Activated CD4-positive, alpha-beta T cell treated with anti-CD3 and anti-CD28 coated beads for 1 hour (primary cell): ENCODE measurements at places on chromosomes 6 and 20.
A peak's percentile ranks its signal among the peaks of the same experiment; 100 is the strongest.

- no peak for DNase-seq
These were observed 77.7 kb upstream of the SLC22A23 start for GRCh38 chr6:3534599-3534998.

GRCh38 chr6:119313937-119314884, 35.4 kb downstream of the MAN1A1 start:
- DNase-seq, result no peak

GRCh38 chr20:13898012-13898612, 92.3 kb downstream of the SEL1L2 start:
- DNase-seq, result no peak

DNA sequence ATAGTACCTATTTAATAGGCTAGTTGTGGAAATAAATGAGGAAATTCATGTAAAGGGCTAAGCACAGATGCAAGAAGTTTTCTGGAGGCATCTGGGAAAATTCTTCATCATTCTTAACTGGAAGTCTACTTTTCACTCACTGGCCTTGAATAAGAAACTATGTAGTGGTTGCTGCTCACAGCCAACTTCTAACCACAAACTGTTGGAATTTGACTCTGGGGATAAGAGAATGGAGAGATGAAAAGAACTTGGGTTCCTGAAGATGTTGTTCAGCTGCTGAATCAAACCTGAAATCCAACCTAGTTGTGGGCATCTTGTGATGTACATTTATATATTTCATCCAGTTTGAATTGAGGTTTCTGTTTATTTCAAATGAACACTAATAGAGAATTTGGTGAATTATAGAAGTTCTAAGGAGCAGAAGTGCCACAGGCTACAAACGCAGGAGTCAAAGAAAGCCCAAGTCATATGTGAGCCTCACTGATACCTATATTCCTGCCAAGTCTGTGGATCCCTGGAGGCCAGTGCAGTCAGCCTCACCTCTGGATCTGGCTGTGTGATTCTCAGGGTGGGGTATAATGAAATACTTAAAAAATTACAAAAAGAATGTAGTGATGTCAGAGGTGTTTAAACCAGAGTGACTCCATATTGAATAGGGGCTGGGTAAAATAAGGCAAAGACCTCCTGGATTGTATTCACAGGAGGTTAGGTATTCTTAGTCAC, 18.7 kb upstream of the MEI4 start:
- DNase-seq, result no peak

GRCh38 chr6:109121411-109121810, 26.1 kb downstream of the CEP57L1 start:
- no peak for DNase-seq

DNA sequence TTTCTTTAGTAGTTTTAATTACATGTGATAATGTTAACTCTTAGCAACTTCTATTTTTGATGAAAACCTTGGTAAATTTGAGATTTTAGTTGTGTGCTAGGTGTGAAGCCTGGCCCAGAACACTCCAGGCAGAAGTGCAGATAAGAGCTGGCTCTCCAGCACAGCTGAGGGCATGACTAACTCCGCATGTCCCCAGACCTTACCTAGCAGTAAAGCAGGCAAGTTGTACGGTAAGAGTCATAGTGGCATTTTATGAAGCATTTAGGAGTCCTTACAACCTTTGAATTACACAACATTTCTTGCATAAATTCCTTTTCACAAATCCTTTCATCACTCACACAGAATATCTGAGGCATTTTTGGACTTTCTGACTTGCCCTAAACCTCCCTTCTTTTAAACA, 67.2 kb downstream of the OPRM1 start:
- DNase-seq, result no peak

DNA sequence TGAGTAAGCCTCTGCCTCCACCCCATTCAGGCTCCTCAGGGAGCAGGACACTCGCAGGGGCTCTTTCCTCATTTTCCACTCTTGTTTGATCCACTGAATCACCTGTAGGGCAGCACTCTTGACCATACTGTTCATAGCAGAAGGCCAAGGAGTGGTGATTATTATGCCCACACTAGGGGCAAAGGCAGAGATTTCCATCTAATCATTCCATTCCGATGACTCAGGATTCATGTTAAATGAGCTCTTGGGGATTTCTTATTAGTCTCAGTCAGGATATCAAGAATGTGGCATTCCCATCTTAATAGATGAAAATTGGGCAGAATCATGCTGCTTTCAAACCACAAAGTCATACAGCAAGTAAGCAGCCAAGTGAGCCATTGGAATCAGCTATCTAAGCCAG, 101.9 kb upstream of the MOCS1 start:
- DNase-seq, result no peak

GRCh38 chr6:145848541-145848940, 33.9 kb upstream of the FBXO30 start:
- no peak for DNase-seq

GRCh38 chr6:5553767-5554166, 292.5 kb downstream of the FARS2 start:
- DNase-seq, result no peak

- no peak for DNase-seq
These were observed 134.1 kb upstream of the PREP start for GRCh38 chr6:105536961-105537360.

DNA sequence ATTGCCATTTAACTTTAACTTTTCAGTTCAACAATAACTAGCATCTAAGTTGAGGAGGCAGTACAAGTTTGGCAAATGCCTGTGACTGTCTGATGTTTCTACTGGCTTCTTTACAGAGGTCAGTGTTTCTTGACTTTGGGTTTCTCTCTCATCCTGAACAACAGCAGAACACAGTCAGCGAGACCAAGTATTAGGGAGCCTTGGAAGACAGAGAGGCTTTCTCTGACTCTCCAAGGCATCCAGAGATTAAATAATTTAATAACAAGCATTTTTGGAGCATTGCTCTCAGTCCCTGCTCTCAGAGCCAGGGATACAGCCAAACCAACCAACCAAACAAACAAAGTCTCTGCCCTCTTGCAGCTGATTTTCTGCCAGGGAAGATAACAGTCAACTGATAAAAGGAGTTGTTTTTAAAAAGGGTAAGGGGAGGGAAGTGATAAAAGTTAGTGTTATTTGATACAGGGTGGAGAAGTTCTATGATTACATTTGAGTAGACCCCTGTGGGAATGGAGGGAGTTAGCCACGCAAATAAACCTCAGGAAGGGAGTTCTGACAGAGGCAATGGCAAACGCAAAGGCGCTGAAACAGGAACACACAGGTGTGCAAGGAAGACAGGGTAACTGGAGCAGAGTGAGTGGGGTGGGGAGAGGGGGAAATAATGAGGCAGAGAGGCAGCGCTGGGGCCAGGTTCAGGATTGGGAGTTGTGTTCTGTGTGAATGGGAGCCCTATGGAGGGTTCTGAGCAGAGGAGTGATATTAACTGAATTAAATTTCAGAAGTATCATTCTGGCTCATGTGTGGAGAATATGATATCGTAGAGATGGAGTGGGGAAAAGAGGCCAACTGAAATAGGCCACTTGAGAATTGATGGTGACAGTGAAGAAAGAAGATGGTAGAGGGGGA, 55.2 kb downstream of the SEL1L2 start:
- DNase-seq, result no peak

- no peak for DNase-seq
These were observed 219.8 kb downstream of the TFAP2A start for GRCh38 chr6:10194816-10195672.

- no peak for DNase-seq
These were observed 140.3 kb downstream of the BCAS1 start for GRCh38 chr20:53929974-53930650.

DNA sequence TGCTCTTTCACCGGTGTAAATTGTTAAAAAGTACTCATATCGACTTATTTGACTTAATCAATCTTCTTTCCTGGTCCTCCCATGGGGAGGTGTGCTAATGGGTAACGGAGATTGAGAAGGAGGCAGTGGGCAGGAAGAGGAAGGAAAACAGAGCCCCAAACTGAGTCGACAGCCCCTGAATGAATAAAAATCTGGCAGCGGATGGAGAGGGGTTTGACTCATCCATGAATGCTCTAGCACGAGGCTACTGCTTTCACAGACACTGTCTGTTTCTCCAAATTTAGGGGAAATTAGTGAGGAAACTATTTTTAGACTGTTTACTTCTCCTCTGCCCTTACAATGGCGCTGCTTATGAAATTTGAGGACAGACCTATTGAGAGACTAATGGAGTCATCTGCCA, 142.2 kb upstream of the ATXN1 start:
- DNase-seq, result no peak

DNA sequence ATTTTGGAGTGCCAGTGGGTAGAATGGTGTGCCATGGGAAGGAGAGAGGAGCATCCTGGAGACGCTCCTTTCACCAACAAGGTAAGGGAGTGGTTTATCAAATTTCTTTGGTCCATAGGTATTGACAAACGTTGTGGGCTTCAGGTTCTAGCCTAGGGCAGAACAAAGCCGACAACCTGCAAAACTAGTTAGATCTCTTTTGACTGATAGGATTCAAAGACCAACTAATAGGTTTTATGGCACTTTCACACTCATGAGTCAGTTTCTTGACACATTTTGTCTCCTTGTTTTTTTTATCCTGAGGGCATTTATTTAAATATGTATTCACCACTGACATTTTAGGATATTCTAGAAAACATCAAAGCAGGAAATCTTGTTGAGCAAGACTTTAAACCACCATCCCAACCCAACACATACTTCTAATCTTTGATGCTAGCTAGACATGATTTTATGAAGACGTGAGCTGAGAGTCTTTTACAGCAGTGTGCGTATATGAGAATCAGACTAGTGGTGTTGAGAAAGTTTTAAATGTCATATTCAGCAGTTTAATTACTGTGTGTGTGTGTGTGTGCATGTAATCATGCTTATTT, 370.4 kb upstream of the HSF2 start:
- DNase-seq, result no peak

GRCh38 chr6:70551566-70551965, 15.2 kb upstream of the SDHAF4 start:
- no peak for DNase-seq

DNA sequence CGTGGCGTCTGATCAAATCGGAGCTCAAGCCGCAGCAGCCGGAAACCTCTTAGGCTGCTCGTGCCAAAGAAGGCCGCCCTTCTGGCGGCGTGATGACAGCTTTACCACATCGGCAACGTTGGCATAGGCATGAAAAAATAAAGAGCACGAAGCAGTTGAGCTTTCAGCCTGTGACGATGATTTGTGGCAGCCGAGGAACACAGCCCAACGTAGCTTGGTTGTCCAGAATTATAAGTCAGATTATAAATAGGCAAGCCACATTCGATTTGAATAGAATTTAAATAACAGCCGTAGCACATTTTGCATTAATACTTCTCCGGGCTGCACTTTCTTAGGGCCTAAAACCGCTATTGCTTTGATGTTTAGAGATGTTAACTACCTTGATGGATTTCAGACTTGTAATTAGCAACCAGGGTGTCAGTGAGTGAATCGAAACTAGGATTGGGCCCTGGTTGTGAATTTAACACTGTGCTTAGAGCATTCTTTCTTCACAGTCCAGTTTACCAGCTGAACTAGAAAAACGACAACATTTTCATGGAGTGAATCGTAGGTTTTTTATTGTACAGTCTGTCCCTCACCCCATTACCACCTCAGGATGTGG, 864 bp upstream of the BCLAF1 start:
- DNase-seq, result peak; percentile 73

GRCh38 chr20:34403063-34403827, 40.2 kb downstream of the ITCH start:
- no peak for DNase-seq

- no peak for DNase-seq
These were observed 637 bp downstream of the UBR2 start for GRCh38 chr6:42564506-42564825.

GRCh38 chr6:31400467-31401289, 2.7 kb upstream of the MICA start:
- DNase-seq, result peak; percentile 70

DNA sequence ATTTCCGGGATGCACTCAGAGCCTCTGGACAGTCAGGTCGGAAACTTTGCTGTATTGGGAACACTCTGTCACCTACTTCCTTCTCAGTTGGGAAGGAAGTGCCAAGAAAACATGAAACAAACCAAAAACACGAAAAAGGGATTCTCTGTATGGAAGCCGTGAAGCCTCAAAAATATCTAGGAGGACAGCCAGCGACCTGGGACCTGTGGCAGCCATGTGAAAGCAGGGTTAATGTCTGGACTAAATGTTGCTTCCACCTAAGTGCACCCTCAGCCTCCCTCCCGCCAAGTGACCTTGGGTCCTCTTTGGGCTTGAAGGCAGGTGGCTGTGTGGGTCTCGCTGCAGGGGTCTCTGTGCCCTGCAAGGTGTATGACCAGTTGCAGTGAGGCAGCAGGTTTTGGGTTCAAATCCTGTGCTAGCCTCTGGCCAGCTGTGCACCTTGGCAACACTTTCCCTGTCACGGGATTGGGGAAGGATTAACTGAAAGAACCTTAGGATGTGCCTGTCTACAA, 851 bp downstream of the MAVS start:
- no peak for DNase-seq

DNA sequence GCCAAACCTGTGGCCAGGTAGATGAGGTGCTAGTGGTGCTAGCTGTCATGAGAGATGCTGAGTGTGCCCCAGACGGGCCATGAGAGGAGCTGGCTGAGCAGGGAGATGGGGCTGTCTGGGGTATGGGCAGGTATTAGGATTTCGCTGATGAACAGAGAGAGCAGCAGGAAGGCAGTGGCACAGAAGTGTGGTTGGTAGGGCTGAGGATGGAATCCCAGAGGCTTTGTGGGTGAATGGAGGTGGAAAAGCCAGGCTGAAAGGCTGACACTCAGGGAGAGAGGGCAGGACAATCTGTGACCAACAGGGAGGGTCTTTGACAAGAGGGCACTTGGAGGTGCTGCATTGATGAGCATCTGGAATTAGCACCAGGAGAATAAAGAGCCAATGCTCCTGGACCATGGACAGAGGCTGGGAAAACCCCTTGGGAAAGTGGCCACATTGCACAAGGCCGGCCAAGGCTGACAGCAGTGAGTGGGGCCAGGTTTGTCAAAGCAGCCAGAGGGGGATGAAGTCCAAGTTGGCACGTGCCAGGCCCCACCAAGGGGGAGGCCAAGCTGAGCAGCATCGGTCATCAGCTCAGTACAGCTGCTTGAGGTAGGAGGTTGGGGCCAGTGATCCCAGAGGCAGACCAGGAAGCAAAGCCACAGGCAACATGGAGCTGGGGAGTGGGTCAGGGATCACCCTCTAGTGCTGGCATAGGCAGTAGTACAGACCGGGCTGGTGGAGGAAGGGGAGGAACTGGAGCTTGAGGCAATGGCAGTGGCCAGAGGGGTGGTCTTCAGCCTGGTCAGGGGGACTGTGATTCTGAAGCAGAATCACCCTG, 19.7 kb upstream of the SGK2 start:
- no peak for DNase-seq

GRCh38 chr20:35039146-35039545, 53.5 kb downstream of the TRPC4AP start:
- no peak for DNase-seq

GRCh38 chr6:31037682-31038081, 27.4 kb downstream of the MUC22 start:
- DNase-seq, result no peak

DNA sequence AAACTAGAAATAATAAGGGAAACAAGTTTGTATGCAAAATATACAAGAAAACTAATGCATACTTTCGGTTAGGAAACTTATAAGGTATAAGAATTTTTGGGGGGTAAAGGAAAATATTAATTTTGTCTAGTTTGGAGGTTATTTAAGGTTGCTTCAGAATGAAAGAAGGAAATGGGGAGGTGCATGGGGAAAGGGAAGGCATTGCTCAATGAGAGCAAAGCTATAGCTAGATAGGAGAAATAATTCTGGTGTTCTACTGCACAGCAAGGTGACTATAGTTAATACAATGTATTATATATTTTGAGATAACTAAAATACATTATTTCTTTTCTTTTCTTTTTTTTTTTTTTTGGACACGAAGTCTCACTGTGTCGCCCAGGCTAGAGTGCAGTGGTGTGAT, 5.4 kb upstream of the MYMX start:
- DNase-seq, result no peak
